ENCODE measurements at places on chromosomes 3 and 15. TPM values are rescaled to one million over a fixed set of nuclear protein-coding genes. Genes with fewer than 3 reads are reported as not detected.

The CCR9 gene
- not detected for total RNA-seq

The DAG1 gene
- 63.7 TPM for total RNA-seq

DNA sequence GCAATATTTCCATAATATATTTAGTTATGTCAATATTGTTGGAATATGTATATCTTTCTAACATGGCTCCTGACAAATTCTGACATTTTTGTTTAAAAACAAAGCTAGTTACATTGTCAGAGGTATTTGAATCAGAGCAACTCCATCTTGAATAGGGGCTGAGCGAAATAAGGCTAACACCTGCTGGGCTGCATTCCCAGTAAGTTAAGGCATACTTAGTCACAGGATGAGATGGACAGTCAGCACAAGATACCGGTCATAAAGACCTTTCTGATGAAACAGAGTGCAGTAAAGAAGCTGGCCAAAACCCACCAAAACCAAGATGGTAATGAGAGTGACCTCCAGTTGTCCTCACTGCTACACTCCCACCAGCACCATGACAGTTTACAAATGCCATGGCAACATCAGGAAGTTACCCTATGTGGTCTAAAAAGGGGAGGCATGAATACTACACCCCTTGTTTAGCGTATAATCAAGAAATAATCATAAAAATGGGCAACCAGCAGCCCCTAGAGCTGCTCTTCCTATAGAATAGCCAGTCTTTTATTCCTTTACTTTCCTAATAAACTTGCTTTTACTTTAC, 30.4 kb downstream of the RPL22L1 start:
- no peak for DNase-seq

The CNTN4 gene
- 3.8 TPM for total RNA-seq

DNA sequence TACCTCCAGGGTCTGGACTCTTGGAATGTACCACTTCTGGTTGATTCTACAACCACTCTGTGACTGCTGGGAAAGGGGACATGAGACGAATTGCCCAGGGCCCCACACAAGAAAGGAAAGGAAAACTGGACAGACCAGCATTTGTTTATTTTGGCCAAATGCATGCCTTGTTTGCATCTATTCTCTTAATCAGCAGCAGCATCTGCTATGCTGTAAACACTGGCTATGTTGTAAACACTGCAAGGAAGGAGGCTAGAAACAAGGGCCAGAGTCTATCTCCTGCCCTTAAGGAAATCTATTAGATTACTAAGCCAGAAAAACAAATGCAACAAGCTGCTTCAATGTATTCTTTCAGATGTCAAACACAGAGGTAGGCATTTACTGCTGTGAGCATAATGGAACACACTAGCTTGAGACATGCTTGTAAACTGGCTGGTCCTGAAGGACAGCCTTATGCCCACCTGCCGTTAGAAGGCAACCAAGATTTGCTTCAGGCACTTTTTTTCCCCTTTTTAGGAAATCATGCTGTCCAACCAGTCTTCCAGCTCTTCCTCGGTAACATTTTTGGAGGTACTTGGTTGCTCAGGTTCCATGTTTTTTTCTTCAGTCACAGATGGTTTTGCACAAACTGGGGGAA, 102.1 kb upstream of the CHRM5 start:
- DNase-seq, result no peak

GRCh38 chr3:127371334-127371733, 83.5 kb upstream of the PRR20G start:
- no peak for DNase-seq

DNA sequence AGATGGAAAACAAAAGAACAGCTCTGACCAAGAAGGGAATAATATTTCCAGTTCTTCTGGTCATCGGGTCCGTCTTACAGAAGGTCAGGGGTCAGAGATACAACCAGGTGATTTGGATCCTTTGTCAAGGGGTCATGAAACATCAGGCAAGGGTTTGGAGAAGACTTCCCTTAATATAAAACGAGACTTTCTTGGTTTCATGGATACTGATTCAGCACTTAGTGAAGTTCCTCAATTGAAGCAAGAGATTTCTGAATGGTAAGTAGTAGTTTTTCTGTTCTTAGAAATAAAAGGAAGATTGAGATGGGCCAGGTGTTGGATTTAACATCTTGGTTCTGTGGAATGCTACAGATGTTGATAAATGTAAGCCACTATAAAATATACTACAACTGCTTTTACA, 9.5 kb downstream of the MGA start:
- DNase-seq, result no peak

The SLC9C1 gene
- not detected for total RNA-seq

The PPP4R2 gene
- total RNA-seq, result 82.1 TPM

DNA sequence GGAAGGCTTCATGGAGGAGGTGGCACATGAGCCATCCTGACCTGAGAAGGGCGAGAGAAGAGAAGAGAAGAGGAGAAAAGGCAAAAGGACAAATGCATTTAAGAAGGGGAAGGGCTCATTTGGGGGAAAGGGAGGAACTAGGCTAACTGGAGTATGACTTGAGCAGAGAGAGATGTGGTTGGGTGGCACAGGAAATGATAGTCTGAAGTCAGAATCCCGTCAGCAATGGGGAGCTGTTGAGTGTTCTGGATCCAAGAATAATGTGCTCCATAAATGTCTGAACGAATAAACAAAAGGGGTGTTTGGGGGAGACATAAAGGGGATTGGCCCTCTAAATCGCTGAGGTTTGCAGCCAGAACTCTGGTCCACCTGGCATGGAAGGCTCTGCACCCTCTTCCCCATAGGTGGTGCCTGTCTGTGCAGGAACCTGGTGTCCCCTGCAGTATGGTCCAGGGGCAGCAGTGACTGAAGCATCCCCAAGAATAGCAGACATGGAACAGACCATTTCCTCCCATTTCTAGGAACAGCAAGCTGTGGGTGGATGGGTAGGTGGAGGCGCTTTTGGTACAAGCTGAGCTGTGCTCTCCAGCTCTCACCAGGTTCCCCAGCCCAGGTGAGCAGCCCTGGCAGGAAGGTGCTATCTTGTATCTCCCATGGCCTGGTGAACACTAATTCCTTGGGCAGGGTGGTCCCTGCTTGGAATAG, 15.2 kb downstream of the CORO2B start:
- no peak for DNase-seq

The TRIM42 gene
- total RNA-seq, result not detected

- no peak for DNase-seq
Measured at GRCh38 chr3:40208251-40208650, 101.3 kb upstream of the EIF1B start.

GRCh38 chr3:132368962-132369361, 48.3 kb upstream of the DNAJC13 start:
- no peak for DNase-seq

- no peak for DNase-seq
Measured at GRCh38 chr15:49507261-49507660, 84.2 kb downstream of the FGF7 start.

The MST1 gene
- 5.7 TPM for total RNA-seq

GRCh38 chr15:90701048-90701447, 16.1 kb upstream of the BLM start:
- DNase-seq, result no peak
